Activated naive CD4-positive, alpha-beta T cell treated with anti-CD3 and anti-CD28 coated beads, Interleukin-2, amount 10 ng/mL, durations not matched to agents 5 hours and 36 hours (primary cell): ENCODE measurements at places on chromosomes 2 and 18. TPM values are rescaled to one million over a fixed set of nuclear protein-coding genes. Genes with fewer than 3 reads are reported as not detected.

Gene FLACC1
- total RNA-seq, result 4.9 TPM

Gene CNDP1
- total RNA-seq, result not detected

Gene KCNE4
- total RNA-seq, result not detected

Gene REG3G
- not detected for total RNA-seq

Gene RGPD8
- total RNA-seq, result 8.9 TPM

Gene ZBTB7C
- total RNA-seq, result 0.35 TPM

Gene FOXI3
- total RNA-seq, result not detected

Gene GPR45
- total RNA-seq, result not detected

Gene ZSWIM2
- not detected for total RNA-seq

Gene GREB1L
- not detected for total RNA-seq

Gene CSRNP3
- total RNA-seq, result not detected

Gene NDUFAF7
- 21.2 TPM for total RNA-seq

Gene TANC1
- total RNA-seq, result 0.73 TPM
